Vagina (tissue), 2 donors: ENCODE measurements at places on chromosomes 1 and 21.

GRCh38 chr1:207822124-207822601, 70.3 kb downstream of the CD46 start:
- DNase-seq, result no peak
- H3K4me1 ChIP-seq, result peaks cover 86% of the 10 kb centered on the region
- no peaks in the 10 kb centered on the region for H3K27me3 ChIP-seq
- H3K27ac ChIP-seq, result peak overlapping the region; percentile 94
- H3K36me3 ChIP-seq, result no peaks in the 10 kb centered on the region

DNA sequence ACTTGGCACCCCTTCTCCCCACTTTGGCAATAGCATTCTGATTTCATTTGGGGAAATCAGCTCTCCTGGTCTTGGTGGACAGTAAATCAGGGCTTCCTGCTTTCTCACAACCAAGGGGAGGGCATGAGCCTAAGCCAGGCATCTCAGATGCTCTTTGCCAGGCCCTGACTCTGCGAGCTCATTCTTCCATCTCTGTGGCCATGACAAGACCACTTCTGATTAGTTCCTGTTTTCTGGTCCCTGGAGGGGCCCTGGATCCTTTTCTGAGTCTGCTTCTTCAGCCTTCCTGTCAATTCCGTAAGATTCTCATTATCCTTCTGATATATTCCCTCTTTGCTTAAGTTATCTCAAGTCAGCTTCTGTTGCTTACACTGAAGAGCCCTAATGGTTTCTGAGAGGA, 210.4 kb downstream of the HIVEP3 start:
- no peak overlapping the region for H3K27ac ChIP-seq
- H3K4me3 ChIP-seq, result no peak overlapping the region
- no peak for DNase-seq
- H3K36me3 ChIP-seq, result no peaks in the 10 kb centered on the region
- no peaks in the 10 kb centered on the region for H3K4me1 ChIP-seq

GRCh38 chr1:116178837-116179236, 67.6 kb downstream of the MAB21L3 start:
- H3K4me3 ChIP-seq, result no peak overlapping the region
- H3K4me1 ChIP-seq, result no peaks in the 10 kb centered on the region
- H3K27ac ChIP-seq, result no peak overlapping the region
- H3K36me3 ChIP-seq, result no peaks in the 10 kb centered on the region
- no peak for DNase-seq
- H3K27me3 ChIP-seq, result no peaks in the 10 kb centered on the region

- H3K4me1 ChIP-seq, result no peaks in the 10 kb centered on the region
- no peak for DNase-seq
- H3K4me3 ChIP-seq, result no peak overlapping the region
These were observed 81.0 kb upstream of the VAMP3 start for GRCh38 chr1:7690076-7690475.

DNA sequence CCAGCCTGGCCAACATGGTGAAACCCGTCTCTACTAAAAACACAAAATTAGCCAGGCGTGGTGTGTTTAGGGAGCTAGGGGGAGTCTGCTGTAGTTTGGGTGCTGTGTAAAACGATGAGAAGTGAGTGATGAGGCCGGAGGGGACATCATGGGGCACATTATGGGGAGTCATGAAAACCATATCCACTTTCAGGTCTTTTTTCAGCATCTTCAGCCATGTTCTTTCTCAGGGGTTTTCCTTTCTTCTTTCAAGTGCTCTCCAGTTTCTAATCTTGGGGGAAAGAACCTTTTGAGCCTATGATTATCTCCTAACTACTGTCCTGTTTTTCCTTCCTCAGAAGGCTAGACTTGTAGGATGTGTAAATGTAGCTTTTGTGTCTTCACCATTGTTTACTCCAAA, 14.4 kb downstream of the KDM4A start:
- DNase-seq, result no peak
- peaks cover 7% of the 10 kb centered on the region for H3K4me1 ChIP-seq
- no peak overlapping the region for H3K27ac ChIP-seq
- H3K27me3 ChIP-seq, result no peaks in the 10 kb centered on the region
- H3K36me3 ChIP-seq, result peaks cover 97% of the 10 kb centered on the region

DNA sequence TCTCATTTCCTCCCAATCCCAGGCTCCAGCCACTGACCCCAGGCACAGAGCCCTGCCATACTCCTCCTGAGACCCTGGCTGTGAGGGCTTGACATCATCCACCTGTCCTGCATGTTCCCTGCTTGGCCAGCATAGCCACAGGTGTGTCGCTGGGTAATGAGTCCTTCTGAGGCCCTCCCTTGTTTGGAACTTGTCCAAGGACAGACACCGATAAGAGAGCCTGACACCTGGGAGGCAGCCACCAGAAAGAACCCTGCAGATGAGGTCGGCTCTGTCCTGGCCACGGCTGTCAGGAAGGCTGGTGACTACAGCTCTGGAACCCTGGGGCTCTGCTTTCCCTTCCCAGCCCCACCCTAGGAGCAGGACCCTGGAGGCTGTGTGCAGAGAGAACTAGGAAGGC, 34.6 kb downstream of the TMEM63A start:
- H3K4me1 ChIP-seq, result peaks cover 24% of the 10 kb centered on the region
- H3K27ac ChIP-seq, result no peak overlapping the region
- H3K36me3 ChIP-seq, result peaks cover 56% of the 10 kb centered on the region
- H3K4me3 ChIP-seq, result no peak overlapping the region

GRCh38 chr1:181033128-181033798, 520 bp upstream of the MR1 start:
- peak overlapping the region; percentile 95 for H3K27ac ChIP-seq
- H3K4me1 ChIP-seq, result peaks cover 41% of the 10 kb centered on the region
- peak overlapping the region; percentile 41 for H3K4me3 ChIP-seq
- no peaks in the 10 kb centered on the region for H3K36me3 ChIP-seq
- no peaks in the 10 kb centered on the region for H3K27me3 ChIP-seq

GRCh38 chr1:212621043-212621948, 12.7 kb downstream of the ATF3 start:
- no peak for DNase-seq
- no peak overlapping the region for H3K27ac ChIP-seq

- no peaks in the 10 kb centered on the region for H3K27me3 ChIP-seq
- no peak overlapping the region for H3K27ac ChIP-seq
- no peaks in the 10 kb centered on the region for H3K4me1 ChIP-seq
- no peak overlapping the region for H3K4me3 ChIP-seq
These were observed 287.8 kb upstream of the RGS18 start for GRCh38 chr1:191870490-191870889.

DNA sequence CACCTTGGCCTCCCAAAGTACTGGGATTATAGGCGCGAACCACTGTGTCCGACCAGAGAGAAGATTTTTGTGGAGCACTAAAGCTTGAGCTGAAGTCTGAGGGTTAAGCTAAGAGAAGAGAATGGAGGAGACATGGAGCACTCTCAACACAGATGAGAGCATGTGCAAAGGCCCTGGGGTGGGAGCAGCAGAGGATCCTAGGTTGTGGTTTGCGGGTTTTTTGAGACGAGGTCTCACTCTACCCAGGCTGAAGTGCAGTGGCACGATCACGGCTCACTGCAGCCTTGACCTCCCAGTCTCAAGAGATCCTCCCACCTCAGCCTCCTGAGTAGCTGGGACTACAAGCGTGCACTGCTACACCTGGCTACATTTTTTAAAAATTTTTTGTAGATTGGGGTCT, 30.5 kb downstream of the FBXO2 start:
- H3K27me3 ChIP-seq, result no peaks in the 10 kb centered on the region
- H3K4me3 ChIP-seq, result no peak overlapping the region
- H3K27ac ChIP-seq, result no peak overlapping the region
- DNase-seq, result no peak
- H3K36me3 ChIP-seq, result no peaks in the 10 kb centered on the region
- H3K4me1 ChIP-seq, result no peaks in the 10 kb centered on the region

- peak overlapping the region; percentile 42 for H3K27ac ChIP-seq
- no peaks in the 10 kb centered on the region for H3K27me3 ChIP-seq
- H3K36me3 ChIP-seq, result no peaks in the 10 kb centered on the region
- no peak for DNase-seq
- no peak overlapping the region for H3K4me3 ChIP-seq
These were observed 64.5 kb downstream of the BCAR3 start for GRCh38 chr1:93616996-93617669.

- H3K4me1 ChIP-seq, result peaks cover 13% of the 10 kb centered on the region
- no peaks in the 10 kb centered on the region for H3K27me3 ChIP-seq
- H3K27ac ChIP-seq, result no peak overlapping the region
- no peak overlapping the region for H3K4me3 ChIP-seq
- no peak for DNase-seq
These were observed 30.2 kb downstream of the LDLRAP1 start for GRCh38 chr1:25573591-25573930.

GRCh38 chr1:75519651-75520427, 91.1 kb downstream of the SLC44A5 start:
- H3K27me3 ChIP-seq, result no peaks in the 10 kb centered on the region
- no peak for DNase-seq
- H3K27ac ChIP-seq, result no peak overlapping the region

GRCh38 chr1:110233861-110234260, 23.7 kb downstream of the KCNC4 start:
- H3K4me1 ChIP-seq, result peaks cover 19% of the 10 kb centered on the region
- no peaks in the 10 kb centered on the region for H3K27me3 ChIP-seq
- DNase-seq, result no peak
- no peak overlapping the region for H3K4me3 ChIP-seq

- no peaks in the 10 kb centered on the region for H3K36me3 ChIP-seq
- H3K27ac ChIP-seq, result no peak overlapping the region
- no peaks in the 10 kb centered on the region for H3K27me3 ChIP-seq
- no peak overlapping the region for H3K4me3 ChIP-seq
- DNase-seq, result no peak
These were observed 140.5 kb downstream of the SLC44A5 start for GRCh38 chr1:75470448-75470847.

DNA sequence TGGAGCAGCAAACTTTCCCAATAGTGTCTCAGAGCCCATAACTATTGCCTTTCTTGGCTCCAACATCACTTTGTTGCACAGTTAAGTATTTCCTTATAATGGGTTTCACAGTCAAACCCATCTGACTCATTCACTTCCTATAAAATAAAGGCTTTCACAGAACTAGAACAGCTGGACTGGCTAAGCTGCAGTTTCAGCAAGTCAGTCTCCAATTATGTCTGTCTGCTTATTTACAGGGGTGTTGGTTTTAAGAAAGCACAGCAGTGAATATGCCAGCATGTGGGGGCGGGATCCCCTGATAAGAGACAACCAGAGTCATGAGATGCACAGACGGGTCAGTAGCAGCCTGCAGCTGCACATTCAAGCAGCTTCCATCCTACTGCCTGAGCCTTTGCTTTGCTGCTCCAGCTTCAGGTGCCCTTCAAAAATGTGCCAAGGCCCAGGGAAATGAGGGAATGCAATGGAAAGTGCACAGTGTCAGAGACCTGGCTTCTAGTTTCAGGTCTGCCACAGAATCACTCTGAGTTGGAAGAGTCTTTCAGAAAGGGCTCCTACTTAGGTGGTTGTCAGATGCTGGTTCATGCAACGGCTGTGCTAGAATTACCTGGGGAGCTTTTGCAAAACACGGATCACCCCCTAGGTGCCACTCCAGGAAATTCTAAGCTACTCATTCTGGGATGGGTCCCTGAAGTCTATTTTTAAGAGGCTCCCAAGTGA, 24.8 kb downstream of the RNF19B start:
- peaks cover 35% of the 10 kb centered on the region for H3K4me1 ChIP-seq
- peak overlapping the region; percentile 82 for H3K27ac ChIP-seq
- H3K36me3 ChIP-seq, result peaks cover 57% of the 10 kb centered on the region
- DNase-seq, result no peak
- H3K27me3 ChIP-seq, result no peaks in the 10 kb centered on the region

GRCh38 chr1:40768146-40768990, 15.2 kb upstream of the KCNQ4 start:
- DNase-seq, result peak; percentile 22
- H3K27me3 ChIP-seq, result no peaks in the 10 kb centered on the region
- no peaks in the 10 kb centered on the region for H3K4me1 ChIP-seq
- no peak overlapping the region for H3K4me3 ChIP-seq

DNA sequence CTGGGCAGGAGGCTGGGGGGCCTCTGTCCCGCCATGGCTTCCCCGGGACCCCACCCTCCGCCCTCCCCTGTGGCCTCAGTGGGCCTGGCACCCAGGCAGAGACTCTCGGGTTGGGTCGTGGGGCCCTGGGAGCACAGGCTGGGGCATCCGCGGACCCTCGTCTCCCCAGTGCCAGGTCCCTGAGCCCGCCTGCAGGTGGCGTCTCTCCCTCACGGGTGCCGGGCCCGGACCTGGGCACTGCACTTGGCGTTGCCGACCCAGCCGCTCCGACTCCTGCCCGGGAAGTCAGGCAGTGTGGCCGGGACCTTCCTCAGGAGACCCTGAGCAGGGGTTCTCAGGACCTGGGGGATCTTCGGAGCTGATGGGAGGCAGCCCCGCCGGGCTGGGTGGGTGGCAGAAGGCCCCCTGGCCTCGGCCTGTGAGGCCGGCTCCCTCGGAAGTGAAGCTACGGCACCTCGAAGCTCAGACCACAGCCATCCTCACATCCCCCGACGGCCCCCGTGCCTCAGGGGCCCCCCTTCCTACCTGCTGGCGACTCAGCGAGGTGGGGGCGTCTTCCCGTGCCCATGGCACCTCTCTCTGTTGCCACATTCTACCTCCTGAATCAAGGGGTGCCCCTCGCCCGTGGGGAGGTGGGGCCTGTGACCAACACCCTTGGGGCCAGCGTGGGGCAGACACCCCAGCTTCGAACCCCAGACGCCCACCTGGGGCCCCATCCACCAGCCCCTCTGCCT, 6.4 kb upstream of the C1orf159 start:
- no peaks in the 10 kb centered on the region for H3K27me3 ChIP-seq
- DNase-seq, result no peak
- H3K36me3 ChIP-seq, result no peaks in the 10 kb centered on the region

- no peaks in the 10 kb centered on the region for H3K36me3 ChIP-seq
- no peak overlapping the region for H3K4me3 ChIP-seq
- peaks cover 20% of the 10 kb centered on the region for H3K4me1 ChIP-seq
- no peaks in the 10 kb centered on the region for H3K27me3 ChIP-seq
- H3K27ac ChIP-seq, result peak overlapping the region; percentile 13
These were observed 37.9 kb downstream of the RGL1 start for GRCh38 chr1:183842795-183843144.

DNA sequence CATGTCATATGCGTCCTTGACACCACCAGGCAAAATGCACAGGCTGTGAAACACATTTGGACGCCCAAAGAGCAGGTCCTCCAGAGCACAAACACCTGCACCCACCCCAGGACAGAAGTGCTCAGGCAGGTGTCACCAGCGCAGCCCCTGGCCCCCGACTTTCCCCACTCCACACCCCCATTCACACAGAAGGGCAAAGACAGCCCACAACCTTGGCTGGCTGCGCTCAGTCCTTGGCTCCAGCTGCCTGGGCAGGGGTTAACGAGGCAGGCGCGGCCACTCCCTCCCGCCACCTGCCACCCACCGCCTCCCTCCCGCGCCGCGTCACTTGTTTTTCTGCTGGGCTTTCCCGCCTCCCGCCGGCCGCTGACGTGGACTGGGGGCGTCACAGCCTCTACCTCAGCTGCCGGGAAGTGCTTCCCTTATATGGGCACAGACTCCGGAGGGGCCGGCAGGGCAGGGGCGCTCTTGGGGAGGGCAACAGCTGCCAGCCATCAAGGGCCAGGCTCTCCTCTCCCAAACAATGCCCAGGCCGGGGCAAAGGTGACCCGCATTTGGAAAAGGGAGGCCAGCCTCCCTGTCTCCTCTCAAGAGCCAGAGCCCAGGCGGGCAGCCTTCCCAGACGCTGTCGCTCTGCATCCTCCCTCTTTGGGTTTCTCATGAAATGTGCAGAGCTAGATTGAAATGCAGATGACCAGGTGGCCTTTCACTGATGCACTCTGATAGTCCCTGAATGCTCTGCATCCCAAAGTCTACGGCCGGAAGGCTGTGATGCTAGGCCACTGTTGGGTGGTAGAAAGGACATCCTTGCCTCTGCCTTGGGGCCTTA, 14.8 kb upstream of the BTG2 start:
- no peaks in the 10 kb centered on the region for H3K36me3 ChIP-seq
- peak overlapping the region; percentile 28 for H3K4me3 ChIP-seq
- no peaks in the 10 kb centered on the region for H3K27me3 ChIP-seq
- peak overlapping the region; percentile 89 for H3K27ac ChIP-seq
- no peak for DNase-seq
